ENCODE measurements at places on chromosomes 16 and 17.

DNA sequence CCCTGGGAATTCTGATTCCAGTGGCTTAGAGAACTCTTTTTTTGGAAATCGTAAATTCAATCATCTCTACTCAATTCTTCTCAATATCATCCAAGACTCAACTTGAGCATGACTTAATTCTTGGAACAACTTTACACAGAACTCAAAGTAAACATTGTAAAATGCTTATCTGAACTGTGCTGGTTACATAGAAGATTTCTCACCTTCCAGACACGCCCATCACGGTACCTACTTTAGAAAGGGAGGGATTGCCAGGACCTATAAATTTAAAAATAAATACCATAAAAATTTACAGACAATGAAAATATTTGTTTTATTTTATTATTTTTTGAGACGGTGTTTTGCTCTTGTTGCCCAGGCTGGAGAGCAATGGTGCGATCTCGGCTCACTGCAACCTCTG is 26.5 kb downstream of the MAP1LC3B start:
- DNase-seq: no peak

GRCh38 chr16:3665508-3665907 is 11.0 kb downstream of the DNASE1 start:
- no peak for DNase-seq

- DNase-seq: no peak
Measured at GRCh38 chr17:16269658-16270057, 52.6 kb downstream of the PIGL start.

DNA sequence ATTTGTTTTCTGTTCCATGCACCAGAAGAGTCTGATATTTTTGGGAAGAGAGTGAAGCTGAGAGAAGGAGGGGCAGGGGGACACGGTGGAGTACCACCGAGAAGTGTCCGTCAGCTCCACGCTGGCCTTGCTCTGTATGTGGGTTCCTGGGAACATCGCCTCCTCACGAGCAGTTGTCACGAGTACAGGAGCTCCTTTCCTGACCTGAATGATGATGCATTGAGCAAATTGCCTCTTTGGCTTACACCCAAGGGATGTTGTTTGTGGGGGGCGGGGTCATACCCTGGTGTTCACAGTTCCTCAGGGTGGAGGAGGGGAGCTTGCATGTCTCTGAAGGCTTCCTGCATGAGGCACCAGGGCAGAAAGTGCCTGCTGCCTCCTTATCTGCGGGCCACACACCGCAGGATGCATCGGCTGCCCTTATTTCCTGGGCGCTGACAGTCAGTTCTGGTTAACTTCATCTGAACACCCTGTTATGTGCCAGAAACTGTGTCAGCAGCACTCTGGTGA is 36.2 kb downstream of the RGS9 start:
- DNase-seq: no peak

DNA sequence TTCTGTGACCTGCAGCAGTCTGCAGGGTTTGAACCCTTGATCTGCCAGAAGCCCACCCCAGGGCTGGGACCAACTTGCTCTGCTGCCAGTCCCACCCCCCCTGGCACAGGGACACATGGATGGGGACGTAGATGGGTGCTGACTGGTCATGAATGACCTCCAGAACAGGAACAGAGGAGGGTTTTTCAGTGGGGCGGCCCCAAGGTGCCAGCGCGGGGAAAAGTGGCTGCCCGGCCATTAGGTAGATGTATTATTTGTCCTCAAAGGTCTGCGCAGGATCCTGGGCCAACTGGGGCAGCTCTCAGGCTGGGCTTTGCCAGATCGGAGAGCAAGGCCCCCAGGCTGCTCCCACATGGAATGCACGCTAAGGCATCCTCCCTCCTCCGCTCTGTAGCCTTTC is 265.2 kb upstream of the TNRC6C start:
- DNase-seq: no peak

DNA sequence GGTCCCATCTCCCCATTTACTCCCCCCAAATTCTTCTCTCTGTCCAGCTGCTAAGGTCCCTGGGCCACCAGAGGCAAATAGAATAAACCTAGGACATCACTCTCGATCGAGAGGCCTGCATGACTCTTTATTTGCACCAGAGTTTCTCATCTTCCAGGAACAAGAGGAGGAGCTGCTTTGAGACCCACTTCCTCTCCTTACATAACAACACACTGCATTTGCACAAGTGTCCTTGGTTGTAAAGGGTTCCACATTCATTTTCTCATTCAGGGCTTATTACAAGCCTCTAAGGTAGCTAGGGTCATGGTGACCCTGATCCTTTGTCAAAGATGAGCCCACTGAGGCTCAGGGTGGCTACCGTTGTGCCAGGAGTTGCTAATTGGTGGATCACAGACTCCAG is 38.1 kb upstream of the RHOT1 start:
- DNase-seq: no peak

DNA sequence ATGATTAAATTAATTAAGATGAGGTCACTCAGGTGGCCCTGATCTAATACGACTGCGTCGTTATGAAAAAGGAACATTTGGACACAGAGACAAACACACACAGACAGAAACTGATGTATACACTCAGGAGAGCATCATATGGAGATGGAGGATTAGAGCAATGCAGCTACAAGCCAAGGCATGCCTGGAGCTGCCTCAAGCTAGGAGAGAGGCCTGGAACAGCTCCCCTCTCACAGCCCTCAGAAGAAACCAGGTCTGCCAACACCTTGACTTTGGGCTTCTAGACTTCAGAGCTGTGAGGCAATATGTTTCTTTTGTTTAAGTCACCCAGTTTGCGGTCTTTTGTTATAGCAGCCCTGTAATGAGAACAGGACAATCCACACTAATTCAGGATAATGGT is 318.9 kb downstream of the HS3ST3B1 start:
- no peak for DNase-seq

GRCh38 chr17:80612997-80613731 is 68.5 kb downstream of the RPTOR start:
- DNase-seq: no peak

GRCh38 chr16:68041783-68042182 is 18.7 kb downstream of the DUS2 start:
- DNase-seq: no peak

GRCh38 chr17:43789482-43789881 is 9.2 kb downstream of the CFAP97D1 start:
- no peak for DNase-seq

Data from stimulated activated CD8-positive, alpha-beta memory T cell treated with anti-CD3 and anti-CD28 coated beads, Interleukin-2, amount 100 ng/mL, for 48 hours (primary cell).